Stimulated activated CD4-positive, alpha-beta T cell treated with anti-CD3 and anti-CD28 coated beads, Interleukin-1b, Interleukin-23, amount 100 ng/mL, for 4 hours (primary cell): ENCODE measurements at places on chromosomes 6 and 20.
A peak's percentile ranks its signal among the peaks of the same experiment; 100 is the strongest.

DNA sequence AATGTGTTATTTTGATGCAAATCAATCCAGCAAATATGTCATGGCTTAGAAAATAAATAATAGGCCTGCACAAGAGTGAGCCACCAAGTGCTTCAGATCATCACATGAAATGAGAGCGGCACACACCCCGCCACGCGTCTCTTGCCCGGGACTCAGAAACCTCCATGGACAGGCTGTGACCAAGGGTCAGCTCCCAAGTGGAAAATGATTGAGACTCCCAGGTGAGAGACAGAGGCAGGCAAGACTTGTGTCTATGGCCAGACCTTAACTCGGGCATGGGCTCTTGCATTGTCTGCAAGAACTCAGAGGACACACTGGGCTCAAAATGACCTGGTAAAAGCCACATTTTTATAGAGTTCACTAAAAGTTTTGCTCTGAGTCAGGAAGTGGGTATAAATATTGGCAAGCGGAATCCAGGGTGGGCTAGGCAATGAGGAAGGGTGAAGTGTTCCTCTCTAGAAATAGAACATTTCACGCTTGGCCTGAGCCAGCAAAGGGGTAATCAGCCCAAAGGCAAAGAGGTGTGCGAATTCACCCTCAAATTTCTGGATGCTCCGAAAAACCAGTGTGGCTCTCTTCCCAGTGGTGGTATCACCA lies 30.7 kb upstream of the RIN2 start:
- no peak for DNase-seq

DNA sequence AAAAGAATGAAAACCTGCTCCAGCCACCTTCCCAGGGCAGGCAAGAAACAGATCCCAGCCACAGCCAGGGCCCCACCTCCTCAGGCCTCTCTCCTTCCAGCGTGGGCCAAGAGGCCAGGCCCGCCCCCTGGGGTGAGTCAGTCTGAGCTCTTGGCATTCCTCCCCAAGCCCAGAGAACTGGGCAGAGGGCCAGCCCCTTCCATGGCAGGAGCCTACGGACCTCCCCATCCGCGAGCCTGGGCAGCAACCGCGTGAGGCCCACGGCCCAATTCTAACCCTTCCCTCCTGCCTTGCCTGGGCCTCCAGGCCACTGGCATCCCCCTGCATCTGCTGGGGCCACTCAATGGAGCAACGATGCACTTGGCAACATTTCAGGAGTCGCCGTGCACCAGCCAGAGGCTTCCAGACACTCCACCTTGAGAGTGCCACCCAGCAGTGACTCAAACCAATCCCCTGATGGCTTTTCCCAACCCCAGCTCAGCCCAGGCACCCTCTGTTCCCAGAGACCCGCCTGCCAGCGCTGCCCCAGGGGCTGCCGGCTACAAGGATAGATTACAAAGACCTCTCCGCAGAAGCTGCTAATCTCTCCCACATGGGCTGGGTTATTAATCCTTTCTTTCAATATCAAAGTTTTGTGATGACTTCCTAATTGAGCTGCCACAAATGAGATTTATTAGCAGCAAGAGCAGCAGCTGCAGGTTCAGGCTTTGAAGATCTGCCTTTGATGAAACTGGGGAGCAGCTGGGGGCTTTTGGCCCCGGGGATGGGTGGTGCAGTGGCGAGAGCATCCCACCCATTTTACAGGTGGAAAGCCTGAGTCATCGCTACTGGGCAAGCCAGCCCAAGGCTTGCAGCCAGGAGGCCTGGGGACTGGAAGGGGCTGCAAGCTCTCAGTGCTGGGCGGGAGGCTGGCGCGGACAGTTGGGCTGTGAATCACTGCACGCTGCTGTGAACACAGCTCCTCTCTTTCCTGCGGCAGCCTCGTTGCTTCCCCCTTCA lies 85.7 kb downstream of the NFATC2 start:
- DNase-seq = no peak

- no peak for DNase-seq
These were observed 49.3 kb upstream of the IER3 start for GRCh38 chr6:30793521-30794194.

DNA sequence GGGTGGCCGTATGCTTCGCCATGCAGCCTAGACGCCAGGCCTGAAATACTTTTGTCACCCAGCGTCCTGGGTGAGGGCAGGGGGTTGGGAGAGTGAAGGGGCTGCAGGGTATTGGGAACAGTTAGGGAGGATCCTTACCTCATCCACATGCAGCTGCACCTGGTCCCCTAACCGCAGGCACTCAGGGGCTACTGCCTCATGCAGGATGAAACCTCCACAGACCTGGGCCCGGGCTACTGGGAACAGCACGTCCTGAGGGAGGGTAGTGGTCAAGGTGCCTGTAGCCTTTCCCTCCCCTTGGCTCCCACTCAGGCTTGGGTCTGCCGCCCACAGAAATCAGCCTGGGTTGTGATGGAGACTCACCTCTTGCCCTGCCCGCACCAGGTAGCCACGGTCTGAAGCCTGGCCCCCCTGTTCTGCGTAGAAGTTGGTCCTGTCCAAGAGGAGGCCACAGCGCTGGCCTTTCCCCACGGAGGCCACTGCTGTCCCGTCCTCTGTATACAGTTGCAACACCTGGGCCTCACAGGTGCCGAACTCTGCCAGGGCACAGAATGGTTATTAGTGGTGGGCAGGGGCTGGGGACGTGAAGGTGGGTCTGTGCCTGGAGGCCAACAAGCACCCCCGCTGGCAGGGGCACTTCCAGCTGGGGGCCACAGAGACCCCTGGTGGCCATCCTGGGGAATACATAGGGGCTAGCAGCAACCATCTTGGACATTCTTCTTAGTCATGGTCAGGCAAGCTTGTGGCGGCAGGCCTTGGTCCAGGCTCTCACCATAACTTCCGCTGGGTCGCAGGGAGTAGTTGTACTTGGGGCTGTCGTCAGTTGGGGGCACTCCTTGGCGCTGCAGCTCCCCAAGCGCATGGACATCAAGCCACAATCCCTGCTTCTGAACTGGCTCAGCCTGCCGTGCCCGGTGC lies 8.6 kb downstream of the AARS2 start:
- peak; percentile 24 for DNase-seq

DNA sequence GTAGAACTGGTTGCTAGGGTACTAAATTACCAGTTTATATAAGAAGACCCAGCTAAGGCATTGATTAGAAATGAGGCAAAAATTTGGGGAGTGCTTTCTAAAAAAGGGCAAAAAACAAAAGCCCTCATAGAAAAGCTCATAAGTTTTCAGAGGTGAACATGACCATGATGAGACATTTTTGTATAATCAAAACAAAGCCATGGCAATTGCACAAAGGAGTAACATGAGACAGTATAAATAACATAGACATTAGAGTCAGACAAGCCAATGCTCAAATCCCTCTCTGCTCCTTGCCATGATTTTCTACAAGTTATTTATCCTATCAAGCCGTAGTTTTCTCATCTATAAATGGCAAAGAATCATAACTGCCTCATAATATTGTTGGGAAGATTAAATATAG lies 112.2 kb upstream of the ADTRP start:
- DNase-seq = no peak

DNA sequence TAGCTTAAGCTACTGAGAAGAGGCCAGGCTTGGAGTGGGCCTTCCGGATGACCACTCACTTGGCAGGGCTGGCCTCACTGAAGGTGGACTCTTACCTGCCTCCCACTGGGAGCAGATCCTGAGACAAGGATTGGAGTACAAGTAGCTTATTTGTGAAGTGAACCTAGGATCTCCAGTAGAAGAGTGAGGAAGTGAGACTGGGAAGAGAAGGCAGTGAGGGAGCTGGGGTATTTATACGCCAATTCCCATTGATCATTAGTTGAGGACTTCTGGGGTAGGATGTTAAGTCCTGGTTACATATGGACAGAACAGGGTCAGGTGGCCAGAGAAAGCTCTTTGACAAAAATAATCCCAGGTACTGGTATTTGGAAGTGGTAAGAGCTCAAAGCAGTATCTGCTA lies 32.3 kb upstream of the RNF24 start:
- DNase-seq = no peak

DNA sequence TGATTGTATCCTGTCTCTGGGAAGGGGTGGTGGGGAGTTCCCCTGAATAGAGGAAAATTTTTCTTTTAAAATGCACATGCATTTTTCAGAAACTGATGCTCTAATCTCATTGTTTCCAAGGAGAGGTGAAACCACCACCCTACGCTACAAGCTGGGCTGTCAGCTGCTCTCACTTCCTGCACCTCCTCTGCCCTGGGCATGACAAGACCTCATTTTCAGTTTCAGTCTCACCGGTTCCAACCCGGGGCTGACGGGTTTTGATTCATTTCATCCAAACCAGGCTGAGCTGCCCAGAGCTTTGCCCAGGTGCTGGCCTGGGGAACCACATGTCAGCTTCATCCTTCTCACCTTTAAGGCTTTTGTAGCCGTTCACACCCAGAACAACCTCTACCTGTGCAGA lies 99.7 kb downstream of the EYA2 start:
- peak; percentile 23 for DNase-seq

DNA sequence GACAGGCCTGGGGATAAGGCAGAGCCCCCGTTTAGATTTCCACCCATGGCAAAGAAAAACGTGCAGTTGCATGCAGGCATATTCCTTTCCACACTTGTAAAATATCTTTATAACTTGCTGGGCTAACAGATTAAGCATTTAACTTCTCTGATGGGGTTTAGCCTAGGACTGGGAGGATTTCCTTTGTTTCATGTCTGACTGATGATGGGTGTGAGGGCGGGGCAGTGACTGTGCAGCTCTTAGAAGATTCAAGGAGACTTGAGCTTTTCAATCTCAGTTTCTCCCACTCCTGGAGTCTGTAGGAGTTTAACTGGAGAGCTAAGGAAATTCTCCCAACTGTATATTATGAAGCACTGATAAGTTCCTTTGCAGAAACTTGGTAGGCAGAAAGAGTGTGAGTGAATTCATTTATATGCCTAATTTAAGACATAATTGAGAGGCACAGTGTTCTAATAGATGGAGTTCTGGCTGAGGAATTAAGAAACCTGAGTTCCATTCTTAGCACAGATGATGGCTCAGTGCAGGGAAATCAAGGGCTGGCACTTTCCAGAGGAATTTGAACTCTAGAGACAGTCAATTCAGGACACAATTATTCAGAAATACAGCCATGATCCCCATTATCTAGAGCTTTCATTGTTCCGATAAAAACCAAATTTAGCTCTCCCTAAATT lies 214.6 kb upstream of the CNR1 start:
- DNase-seq = no peak

DNA sequence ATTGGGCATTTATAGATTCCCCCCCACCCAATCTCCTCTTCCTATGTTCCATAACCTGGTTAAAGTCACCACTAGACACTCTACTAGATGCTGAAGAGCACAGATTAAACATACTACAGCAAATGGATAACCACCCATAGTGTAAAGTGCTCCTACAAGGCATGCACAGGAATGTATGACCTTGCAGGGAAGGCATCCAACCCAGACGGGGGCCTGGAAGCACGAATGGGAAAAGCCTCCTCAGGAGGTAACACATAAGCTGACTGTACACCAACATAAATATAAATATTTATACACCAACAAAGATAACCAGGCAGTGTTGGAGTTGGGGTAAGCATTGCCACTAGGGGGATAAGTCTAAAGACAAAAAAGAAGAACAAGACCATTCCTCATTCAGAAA lies 691.7 kb downstream of the GRIK2 start:
- no peak for DNase-seq

GRCh38 chr20:64119681-64120341 lies 12.4 kb upstream of the NPBWR2 start:
- DNase-seq = no peak

DNA sequence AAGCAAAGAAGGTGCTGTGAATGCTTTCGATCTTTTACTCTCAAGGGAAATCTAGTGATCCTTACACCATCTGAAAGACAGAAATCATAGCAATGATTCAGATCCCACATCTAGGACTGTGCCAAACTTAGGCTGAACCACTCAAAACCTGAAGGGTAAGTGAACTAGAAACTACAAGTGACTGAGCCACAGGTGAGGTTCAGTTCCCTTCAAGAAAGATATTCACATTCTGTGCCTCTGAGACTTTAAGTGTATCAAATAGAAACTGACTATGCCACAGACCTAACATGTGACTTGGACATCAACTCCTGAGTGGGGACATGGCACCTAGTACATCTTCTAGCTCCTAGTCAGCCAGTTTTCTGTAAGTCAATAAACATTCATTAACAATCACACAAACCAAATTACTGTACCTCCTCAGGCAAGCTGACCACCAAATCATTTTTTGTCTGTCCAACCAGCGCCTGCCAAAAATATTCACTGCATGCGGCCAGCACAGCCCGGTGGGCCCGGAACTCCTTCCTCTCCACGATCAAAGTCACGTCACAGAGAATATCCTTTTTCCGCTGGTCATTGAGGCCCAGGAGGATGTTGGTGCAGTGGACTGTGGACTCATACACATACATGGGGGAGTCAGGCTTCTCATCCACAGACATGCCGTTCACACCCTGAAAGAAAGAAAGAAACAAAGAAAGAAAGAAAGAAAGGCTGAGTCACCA lies 114.1 kb downstream of the GJA10 start:
- no peak for DNase-seq

DNA sequence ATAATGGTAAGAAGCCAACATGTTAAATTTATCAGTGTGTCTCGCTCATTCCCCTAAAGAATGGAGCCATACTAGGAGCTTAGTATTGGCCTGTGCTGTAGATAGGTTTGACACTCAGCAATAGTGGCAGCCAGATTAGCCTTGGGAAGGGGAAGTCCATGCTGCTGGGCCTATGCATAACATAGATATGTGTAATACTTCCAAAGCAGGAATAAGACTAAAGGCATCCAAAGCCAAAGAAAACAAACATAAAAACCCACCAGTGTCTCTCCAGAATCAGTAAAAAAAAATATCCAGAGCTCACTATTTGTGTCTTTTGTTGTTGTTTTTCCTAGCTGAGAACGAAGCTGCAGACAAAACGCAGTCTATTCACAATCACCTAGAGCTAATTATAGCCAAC lies 104.2 kb upstream of the STXBP5 start:
- no peak for DNase-seq

DNA sequence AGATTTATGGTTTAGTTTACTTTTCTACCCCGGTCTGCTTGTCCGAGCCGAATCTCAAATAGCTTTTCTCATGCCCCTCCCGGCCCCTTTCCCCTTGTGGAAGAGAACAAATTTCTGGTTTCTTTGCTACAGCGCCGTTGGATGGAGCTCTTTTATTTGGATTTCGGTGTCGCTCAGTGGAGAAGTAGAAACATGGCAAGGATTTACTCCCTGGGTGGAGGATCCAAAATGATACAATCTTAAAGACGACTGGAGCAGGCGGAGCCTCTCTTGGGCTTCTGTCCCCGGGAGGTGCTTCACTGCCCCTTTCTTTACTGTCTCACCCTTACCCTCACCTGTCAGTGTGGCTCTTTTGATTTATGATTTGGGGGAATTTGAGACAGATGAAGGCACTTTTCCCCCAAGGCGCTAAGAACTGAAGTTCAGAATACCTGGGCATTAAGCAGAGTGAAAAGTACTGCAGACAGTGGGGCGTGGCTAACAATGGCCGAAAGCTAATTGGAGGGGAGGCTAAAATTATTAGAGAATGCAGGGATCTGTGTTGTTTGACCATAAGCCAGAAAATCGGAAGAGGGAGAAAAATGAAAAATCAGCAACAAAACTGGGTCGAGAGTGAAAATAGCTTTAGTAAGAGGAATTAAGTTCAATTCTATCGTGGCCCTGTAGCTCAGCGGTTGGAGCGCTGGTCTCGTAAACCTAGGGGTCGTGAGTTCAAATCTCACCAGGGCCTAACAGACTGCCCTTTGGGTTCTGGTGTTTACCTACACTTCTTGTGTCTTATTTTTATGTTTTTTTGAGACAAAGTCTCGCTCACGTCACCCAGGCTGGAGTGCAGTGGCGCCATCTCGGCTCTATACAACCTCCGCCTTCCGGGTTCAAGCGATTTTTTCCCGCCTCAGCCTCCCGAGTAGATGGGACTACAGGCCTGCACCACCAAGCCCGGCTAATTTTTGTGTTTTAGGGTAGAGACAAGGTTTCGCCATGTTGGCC lies 145.1 kb upstream of the ZNF184 start:
- DNase-seq = no peak
